ENCODE measurements at places on chromosomes 6 and 20.

- no peak for DNase-seq
Measured at GRCh38 chr6:91802431-91802830, 1215.6 kb upstream of the MAP3K7 start.

DNA sequence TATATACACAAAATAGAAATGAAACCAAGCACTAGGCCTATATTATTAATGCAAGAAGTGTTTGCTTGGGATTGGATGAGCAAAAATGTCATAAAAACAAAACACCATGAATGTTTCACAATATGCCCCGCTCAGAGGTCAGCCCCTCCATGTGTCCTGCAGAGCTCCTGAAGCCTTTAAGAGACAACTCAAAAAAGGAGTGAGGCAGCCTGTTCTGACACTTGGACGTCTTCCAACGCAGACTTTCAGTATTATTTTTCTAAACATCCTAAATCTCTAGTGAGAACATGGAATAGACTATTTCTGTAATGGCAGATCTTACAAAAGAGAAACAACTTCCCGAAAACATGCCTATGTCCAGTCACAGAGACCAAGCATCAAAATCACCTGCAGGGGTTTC is 322.6 kb downstream of the PRKN start:
- no peak for DNase-seq

- no peak for DNase-seq
Measured at GRCh38 chr20:13296070-13296469, 75.0 kb downstream of the ISM1 start.

GRCh38 chr20:711576-711975 is 36.0 kb upstream of the SCRT2 start:
- DNase-seq, result no peak

GRCh38 chr6:103193413-103193812 is 1666.3 kb downstream of the HACE1 start:
- DNase-seq, result no peak

DNA sequence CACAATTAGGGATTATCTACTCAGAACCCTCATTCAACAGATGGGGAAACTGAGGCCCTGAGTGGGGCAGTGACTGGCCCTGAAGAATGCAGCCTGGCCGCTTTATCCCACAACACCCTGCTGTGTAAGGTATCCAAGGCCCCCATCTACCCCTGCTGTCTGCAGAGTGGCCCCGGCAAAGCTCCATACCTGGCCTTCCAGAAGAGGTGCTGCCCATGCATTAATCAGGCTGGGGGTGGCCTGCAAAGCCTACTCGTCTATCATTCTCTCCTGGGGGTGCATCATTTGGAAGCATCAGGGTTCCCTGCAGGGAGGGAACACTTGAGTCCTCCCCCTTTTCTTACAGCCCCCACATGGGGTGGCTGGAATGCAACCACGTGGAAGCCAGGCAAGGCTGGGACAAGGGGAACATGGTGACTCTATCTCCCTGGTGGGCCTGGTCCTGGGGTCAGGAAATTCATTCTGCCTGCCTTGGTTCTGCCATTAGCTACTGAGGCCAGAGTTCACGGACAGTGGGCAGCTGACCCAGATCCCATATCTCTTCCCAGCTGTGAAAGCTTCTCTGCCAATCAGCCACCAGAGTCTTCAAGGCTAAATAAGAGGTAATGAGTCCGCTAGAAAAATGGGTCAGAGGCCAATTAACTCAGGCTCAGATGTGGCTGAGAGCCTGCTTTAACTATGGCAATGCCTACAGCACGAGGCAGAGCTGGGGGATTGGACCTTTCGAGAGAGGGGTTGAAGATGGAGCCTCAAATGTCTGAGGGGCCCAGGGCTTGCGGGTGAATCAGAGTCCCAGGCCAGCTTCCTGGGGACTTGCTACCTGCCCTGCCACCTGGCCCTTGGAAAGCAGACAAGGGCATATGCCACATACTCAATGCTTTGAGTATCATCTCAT is 72.3 kb upstream of the TOX2 start:
- no peak for DNase-seq

- no peak for DNase-seq
Measured at GRCh38 chr6:3349388-3350251, 90.9 kb downstream of the PSMG4 start.

DNA sequence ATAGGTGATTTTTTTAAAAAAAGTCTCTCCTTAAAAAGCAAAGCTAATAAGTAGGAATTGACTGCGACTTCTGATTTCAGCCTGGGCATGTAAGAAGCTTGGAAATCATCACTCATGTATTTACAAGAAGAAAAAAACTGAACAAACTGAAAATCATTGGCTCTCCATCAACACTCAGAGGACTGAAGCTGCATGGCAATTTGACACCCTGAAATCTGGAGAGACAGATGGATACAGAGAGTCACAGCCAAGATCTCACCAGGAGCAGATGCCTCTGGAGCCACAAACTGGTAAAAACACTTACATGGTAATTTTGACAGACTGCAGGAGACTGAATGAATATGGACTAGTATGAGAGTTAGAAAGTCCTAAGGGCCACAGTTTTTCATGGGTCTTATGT is 191.2 kb upstream of the TCF21 start:
- DNase-seq, result no peak

DNA sequence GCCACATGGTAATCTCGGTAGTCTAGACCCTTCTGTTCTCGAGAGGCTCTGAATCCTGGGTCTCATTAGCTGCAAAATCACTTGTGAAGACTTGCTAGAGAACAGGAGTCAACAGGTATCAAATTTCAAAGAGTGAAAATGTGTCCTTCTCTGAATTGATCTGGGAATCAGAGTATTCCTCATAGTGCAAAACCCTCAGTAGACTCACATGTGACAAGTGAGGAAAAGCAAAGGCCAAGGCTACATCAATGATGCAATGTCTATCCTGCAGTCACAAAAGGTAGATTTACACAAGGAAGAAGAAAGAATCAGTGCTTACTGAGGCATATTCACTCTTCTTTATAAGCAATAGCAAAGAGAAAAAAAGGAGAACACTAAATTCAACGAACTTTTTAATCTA is 1220.0 kb upstream of the GJE1 start:
- DNase-seq, result no peak

GRCh38 chr6:119339941-119340456 is 9.6 kb downstream of the MAN1A1 start:
- no peak for DNase-seq

- DNase-seq, result no peak
Measured at GRCh38 chr6:114361036-114361435, 18.2 kb upstream of the HS3ST5 start.

- DNase-seq, result no peak
Measured at GRCh38 chr20:61595216-61595615, 343.2 kb downstream of the CDH4 start.

GRCh38 chr6:112618849-112619248 is 271.7 kb downstream of the RFPL4B start:
- DNase-seq, result no peak
